ENCODE measurements at places on chromosomes 7 and 10. TPM values are rescaled to one million over a fixed set of nuclear protein-coding genes. Genes with fewer than 3 reads are reported as not detected.

- H3K4me3 ChIP-seq: no peak overlapping the region
- no peaks in the 10 kb centered on the region for H3K27me3 ChIP-seq
- no peaks in the 10 kb centered on the region for H3K36me3 ChIP-seq
- no peak overlapping the region for H3K27ac ChIP-seq
- H3K4me1 ChIP-seq: no peaks in the 10 kb centered on the region
Observed at GRCh38 chr10:115706488-115707076, 566.4 kb downstream of the GFRA1 start.

DNA sequence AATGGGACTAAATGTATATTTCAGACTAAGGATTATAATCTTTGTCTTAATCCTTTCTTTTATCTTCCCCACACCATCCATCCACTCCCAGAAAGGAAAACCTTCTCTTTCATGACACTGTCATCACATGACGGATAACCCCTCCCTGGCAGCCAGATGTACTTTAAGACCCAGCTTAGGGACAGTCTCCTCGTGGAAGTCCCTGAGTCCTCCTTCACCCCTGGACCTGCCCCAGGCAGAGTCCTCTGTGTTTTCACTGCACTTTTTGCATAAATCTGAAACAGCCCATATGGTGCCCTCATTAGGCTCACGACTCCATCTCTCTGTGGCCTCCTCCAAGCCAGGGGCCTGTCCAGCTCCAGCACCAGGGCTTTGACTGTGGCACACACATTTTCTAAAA is 16.0 kb downstream of the NRAP start:
- H3K4me1 ChIP-seq: no peaks in the 10 kb centered on the region
- peaks cover 6% of the 10 kb centered on the region for H3K27me3 ChIP-seq
- DNase-seq: no peak

GRCh38 chr7:45882465-45882810 is 5.8 kb upstream of the IGFBP1 start:
- H3K27ac ChIP-seq: no peak overlapping the region
- H3K27me3 ChIP-seq: no peaks in the 10 kb centered on the region
- no peak for DNase-seq
- H3K4me3 ChIP-seq: no peak overlapping the region
- H3K4me1 ChIP-seq: peaks cover 19% of the 10 kb centered on the region

DNA sequence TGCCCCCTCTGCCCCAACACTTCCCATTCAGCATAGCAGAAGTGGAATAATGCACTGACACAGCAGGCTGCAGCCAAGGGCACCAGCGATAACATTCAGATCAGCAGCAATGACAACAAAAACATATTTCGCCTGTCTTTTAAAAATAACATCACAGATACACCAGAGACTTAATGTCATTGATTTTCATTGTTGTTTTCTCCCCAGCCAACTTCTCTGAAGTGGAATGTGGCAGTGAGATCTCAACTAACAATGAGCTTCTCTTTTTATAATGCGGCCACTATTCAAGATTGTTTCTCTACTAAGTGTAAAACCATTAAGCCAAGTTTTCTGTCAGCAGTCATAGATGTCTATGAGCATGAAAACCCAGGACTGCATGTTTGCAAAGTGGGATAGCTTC is 158.2 kb upstream of the TMEM229A start:
- no peak for DNase-seq
- no peak overlapping the region for H3K27ac ChIP-seq
- no peaks in the 10 kb centered on the region for H3K27me3 ChIP-seq
- no peaks in the 10 kb centered on the region for H3K4me1 ChIP-seq

DNA sequence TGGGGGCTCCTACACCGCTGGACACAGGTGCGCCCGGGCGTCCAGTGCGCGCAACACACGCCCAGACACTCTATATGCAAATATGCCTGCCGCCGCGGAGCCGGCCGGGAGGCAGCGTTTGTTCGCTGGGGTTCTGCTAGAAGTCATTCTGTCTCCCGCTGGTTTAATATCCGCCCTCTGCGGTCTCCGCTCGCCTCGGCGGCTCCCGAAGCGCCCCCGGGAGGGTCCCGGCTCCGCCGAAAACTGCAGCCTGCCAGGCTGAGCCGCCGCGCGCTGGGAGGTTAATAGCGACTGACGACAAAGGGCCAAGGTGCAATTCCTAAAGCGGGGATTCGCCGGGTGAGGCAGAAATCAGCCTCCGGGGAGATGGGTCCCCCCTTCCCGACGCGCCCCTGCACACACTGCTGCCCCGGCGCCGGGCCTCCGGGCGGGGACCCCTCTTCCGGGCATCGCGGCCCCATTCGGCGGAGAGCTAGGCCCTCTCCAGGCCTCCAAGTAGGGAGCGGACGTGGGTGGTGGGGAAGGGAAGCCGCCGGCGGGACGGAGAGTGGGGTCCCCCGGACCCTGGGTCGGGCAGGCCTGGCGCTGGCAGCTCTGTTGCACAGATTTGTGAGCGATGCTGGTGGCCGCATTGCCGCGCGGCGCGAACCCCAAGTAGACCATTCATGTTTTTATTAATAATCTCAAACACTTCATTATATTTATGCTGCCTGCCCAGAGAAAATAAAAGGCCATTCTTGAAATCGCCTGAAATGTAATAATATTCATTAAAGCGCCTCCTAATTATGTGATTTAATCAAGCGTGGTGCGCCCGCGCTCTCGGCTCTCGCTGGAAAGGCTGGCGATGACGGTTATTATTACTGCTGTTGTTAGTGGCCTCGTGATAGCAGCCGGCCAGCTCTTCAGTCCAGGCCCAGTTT is 9.1 kb downstream of the EN2 start:
- H3K27me3 ChIP-seq: peaks cover 100% of the 10 kb centered on the region
- no peak overlapping the region for H3K27ac ChIP-seq
- H3K4me1 ChIP-seq: no peaks in the 10 kb centered on the region
- DNase-seq: no peak

GRCh38 chr10:7475939-7476338 is 65.1 kb upstream of the SFMBT2 start:
- no peaks in the 10 kb centered on the region for H3K27me3 ChIP-seq
- no peaks in the 10 kb centered on the region for H3K4me1 ChIP-seq
- H3K27ac ChIP-seq: no peak overlapping the region
- no peak for DNase-seq

DNA sequence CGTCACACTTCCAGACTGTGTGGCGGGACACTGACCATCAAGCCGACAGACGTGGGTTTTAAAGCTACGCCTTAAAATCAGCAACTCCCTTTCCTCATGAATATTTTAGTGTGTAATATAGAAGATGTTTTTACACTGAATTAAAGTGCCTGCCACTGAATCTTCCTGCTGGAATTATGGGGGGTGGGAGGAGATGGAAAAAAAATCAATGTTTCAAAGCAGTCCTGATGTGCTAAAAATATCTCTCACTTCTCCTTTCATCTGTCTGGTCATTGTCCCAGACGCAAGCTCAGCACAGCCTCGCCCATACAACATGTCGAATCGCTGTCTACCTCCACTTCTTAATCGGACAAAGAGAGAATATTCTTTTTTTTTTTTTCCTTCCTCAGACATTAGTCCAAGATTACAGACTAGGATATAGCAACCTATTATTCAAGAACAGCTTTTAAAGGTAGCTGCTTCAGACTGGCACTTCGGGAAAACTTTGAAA is 165.1 kb upstream of the KLF14 start:
- H3K4me3 ChIP-seq: no peak overlapping the region
- H3K4me1 ChIP-seq: peaks cover 80% of the 10 kb centered on the region
- DNase-seq: no peak
- no peaks in the 10 kb centered on the region for H3K27me3 ChIP-seq
- peaks cover 32% of the 10 kb centered on the region for H3K36me3 ChIP-seq
- H3K27ac ChIP-seq: no peak overlapping the region

- no peaks in the 10 kb centered on the region for H3K27me3 ChIP-seq
- no peak for DNase-seq
- H3K4me3 ChIP-seq: no peak overlapping the region
Observed at GRCh38 chr7:65975814-65976445, 6.1 kb downstream of the GUSB start.

DNA sequence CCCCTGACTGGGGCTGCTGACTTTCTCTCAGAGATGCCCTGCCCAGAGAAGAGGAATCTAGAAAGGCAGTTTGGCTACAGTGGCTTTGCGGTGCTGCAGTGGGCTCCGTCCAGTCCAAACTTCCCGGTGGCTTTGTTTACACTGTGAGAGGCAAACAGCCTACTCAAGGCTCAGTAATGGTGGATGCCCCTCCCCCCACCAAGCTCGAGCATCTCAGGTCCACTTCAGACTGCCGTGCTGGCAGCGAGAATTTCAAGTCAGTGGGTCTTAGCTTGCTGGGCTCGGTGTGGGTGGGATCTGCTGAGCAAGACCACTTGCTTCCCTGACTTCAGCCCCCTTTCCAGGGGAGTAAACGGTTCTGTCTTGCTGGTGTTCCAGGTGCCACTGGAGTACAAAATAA is 734.5 kb upstream of the LRRN3 start:
- no peaks in the 10 kb centered on the region for H3K4me1 ChIP-seq
- no peaks in the 10 kb centered on the region for H3K36me3 ChIP-seq
- H3K4me3 ChIP-seq: no peak overlapping the region
- H3K27ac ChIP-seq: no peak overlapping the region
- DNase-seq: no peak

DNA sequence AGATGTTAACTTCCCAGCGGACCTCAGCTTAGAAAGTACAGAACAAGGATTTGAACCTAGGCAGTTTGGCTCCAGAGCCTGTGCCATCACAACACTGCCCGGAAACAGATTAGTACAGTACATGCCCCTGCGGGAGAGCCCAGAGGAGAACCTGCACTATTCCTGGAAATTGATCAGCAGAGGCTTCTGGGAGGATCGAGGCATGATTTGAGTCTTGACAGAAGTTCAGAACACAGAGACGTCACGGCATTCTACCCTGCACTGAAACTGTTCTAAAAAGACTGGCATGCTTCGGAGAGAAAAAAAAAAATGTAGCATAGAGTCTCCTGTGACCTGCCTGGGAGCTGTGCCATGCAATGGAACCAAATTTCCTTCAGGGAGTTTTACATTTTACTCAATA is 9.2 kb upstream of the IL6 start:
- H3K4me1 ChIP-seq: peaks cover 28% of the 10 kb centered on the region
- H3K4me3 ChIP-seq: peak overlapping the region; percentile 9
- DNase-seq: no peak
- H3K27me3 ChIP-seq: no peaks in the 10 kb centered on the region
- peak overlapping the region; percentile 92 for H3K27ac ChIP-seq

- H3K4me3 ChIP-seq: no peak overlapping the region
- H3K27me3 ChIP-seq: no peaks in the 10 kb centered on the region
- H3K36me3 ChIP-seq: peaks cover 2% of the 10 kb centered on the region
- H3K4me1 ChIP-seq: peaks cover 17% of the 10 kb centered on the region
- no peak overlapping the region for H3K27ac ChIP-seq
Observed at GRCh38 chr7:102821994-102822747, 73.4 kb downstream of the FAM185A start.

- no peak overlapping the region for H3K27ac ChIP-seq
- H3K4me1 ChIP-seq: no peaks in the 10 kb centered on the region
- DNase-seq: no peak
- no peak overlapping the region for H3K4me3 ChIP-seq
Observed at GRCh38 chr10:59018977-59019376, 157.5 kb upstream of the PHYHIPL start.

DNA sequence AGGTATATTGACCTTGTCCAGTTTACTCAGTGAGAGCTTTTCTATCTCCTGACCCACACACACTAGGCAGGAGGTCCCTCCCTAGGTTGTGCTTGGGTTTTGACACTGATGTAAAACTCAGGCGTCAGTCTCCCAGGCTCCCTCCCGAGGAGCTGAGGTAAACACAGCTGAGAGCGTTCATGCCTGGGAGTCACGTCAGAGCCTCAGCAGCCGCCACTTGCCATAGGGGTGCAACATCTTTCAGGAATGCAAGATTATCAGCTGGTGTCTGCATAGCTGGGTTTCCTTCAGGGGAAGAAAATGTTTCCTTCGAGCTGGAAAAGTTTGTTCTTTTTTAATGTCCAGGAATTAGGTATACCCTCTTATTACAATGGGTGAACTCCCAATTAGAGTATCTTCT is 70.6 kb downstream of the FGFR2 start:
- no peak overlapping the region for H3K27ac ChIP-seq
- no peaks in the 10 kb centered on the region for H3K36me3 ChIP-seq
- no peak overlapping the region for H3K4me3 ChIP-seq

GRCh38 chr10:60299961-60300883 is 89.5 kb downstream of the ANK3 start:
- peak overlapping the region; percentile 39 for H3K27ac ChIP-seq
- no peaks in the 10 kb centered on the region for H3K36me3 ChIP-seq
- H3K27me3 ChIP-seq: no peaks in the 10 kb centered on the region
- no peak overlapping the region for H3K4me3 ChIP-seq

GRCh38 chr7:47511699-47512370 is 70.1 kb downstream of the TNS3 start:
- no peaks in the 10 kb centered on the region for H3K27me3 ChIP-seq
- no peak for DNase-seq
- no peaks in the 10 kb centered on the region for H3K36me3 ChIP-seq
- no peak overlapping the region for H3K27ac ChIP-seq
- no peaks in the 10 kb centered on the region for H3K4me1 ChIP-seq
- H3K4me3 ChIP-seq: no peak overlapping the region

DNA sequence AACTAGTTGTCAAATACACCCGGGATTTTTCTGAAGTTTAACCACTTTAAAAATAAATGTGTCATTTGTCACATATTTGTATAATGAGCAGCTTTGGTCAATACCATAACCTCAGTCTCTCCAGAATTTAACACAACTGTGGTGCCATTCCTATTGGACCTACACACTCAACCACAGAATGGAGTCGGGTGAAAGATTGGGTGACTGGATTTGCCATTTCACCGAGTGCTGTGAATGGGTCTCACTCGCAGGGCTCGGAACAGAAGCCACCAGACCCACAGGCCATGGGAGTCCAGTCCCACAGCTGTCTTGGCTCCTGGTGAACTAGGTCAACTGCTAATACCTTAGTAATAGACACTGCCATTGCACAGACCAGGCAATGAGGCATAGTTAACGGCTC is 298.4 kb downstream of the CCDC3 start:
- H3K4me1 ChIP-seq: peaks cover 45% of the 10 kb centered on the region
- H3K4me3 ChIP-seq: no peak overlapping the region
- no peaks in the 10 kb centered on the region for H3K27me3 ChIP-seq
- no peaks in the 10 kb centered on the region for H3K36me3 ChIP-seq
- no peak overlapping the region for H3K27ac ChIP-seq
- DNase-seq: no peak

DNA sequence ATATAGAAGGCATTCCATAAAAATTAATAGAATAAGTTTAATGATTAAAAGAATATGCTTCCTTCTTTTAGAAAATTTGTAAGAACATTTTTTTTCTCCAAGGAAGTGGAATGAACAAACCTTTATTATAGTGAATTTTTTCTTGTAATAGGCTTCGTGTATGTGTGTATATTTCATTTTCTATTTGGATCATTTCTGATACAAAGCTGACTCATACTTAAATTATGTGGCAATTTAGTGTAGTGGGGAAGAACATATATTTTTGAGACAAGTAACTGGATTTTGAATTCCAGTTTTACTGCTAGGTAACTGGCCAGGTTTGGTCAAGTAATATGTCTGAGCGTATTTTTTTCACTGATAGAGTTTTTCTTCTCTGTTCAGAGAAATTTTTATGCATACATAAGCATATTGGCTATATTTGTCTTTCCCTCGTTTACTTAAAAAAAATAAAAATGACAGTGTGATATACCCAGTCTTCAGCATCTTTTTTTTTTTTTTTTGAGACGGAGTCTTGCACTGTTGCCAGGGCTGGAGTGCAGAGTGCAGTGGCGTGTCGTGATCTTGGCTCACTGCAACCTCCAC is 50.8 kb downstream of the CDK13 start:
- no peak overlapping the region for H3K27ac ChIP-seq
- no peaks in the 10 kb centered on the region for H3K4me1 ChIP-seq
- DNase-seq: no peak
- H3K27me3 ChIP-seq: no peaks in the 10 kb centered on the region

The FFAR4 gene
- not detected for total RNA-seq

The CHST15 gene
- 29.2 TPM for total RNA-seq

The C10orf90 gene
- not detected for total RNA-seq

The LEP gene
- not detected for total RNA-seq

The HOXA6 gene
- 20.7 TPM for total RNA-seq

The TMEM225B gene
- not detected for total RNA-seq

The ASAH2B gene
- total RNA-seq: 6.5 TPM

The CCDC3 gene
- total RNA-seq: 1.2 TPM
